ENCODE measurements at places on chromosomes 16 and 17.

- no peak for DNase-seq
Observed at GRCh38 chr17:5621729-5622128, 37.4 kb upstream of the NLRP1 start.

DNA sequence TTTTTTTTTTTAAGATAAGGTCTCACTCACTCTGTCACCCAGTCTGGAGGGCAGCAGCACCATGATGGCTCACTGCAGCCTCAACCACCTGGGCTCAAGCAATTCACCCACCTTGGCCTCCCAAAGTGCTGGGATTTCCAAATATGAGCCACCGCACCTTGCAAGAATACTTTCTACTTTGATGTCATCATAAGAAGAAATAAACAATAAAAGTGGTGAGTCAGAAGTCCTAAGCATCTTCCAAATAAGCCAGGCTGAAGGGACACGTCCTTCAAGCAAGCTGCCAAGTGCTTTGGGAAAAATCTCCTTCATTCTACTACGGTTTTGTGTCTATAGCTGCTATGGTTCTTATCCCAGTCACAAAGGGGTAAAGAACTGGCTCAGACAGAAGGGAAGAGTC, 20.3 kb downstream of the HASPIN start:
- no peak for DNase-seq

GRCh38 chr17:9436630-9437029, 139.0 kb downstream of the STX8 start:
- DNase-seq = no peak

DNA sequence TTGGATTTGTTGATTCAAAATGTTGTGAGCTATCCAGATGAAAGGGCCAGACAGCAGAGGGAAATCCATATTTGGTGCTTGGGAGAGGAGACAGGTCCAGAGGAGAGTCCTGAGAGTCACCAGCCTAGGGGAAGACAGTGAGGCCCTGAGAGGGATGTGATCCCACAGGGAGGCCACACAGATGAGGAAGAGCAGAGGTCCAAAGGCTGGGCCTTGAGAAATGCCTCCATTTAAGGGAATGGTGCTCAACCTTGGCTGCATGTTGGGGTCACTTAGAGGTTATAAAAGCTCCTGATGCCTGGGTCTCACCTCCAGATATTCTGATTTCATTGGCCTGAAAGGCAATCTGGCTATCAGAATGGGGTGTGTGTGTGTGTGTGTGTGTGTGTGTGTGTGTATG, 194.9 kb downstream of the UTP18 start:
- DNase-seq = no peak

DNA sequence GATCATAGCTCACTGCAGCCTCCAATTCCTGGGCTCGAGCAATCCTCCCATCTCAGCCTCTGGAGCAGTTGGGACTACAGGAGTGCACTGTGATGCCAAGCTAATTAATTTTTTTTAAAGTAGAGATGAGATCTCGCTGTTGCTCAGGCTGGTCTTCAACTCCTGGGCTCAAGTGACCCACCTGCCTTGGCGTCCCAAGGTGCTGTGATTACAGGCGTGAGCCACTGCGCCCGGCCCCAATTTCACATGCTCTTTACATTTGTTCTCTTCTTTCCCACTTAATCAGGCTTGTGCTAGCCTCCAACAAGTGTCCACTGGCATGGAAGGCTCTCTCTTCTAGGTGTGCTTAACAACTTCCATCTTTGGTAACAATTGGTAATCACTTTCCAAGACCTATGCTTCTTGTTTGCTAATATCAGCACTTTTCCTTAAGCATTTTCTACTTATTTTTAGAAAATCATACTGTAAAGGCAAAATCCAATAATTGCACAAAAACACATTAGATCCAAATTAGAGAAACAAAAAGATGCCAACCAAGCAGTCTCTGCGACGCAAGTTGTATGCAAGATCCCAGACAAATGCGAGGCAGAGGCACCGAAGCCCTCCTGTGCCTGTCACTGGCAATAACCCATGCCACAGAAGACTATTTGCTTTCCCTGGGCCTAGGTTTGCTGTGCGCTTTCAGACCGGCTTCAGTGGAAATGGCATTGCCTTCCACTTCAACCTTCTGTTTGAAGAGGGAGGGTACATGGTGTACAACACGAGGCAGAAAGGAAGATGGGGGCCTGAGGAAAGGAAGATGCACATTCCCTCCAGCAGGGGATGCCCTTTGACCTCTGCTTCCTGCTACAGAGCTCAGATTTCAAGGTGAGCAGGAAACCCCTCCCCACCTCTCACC, 52.6 kb downstream of the NOS2 start:
- DNase-seq = no peak

DNA sequence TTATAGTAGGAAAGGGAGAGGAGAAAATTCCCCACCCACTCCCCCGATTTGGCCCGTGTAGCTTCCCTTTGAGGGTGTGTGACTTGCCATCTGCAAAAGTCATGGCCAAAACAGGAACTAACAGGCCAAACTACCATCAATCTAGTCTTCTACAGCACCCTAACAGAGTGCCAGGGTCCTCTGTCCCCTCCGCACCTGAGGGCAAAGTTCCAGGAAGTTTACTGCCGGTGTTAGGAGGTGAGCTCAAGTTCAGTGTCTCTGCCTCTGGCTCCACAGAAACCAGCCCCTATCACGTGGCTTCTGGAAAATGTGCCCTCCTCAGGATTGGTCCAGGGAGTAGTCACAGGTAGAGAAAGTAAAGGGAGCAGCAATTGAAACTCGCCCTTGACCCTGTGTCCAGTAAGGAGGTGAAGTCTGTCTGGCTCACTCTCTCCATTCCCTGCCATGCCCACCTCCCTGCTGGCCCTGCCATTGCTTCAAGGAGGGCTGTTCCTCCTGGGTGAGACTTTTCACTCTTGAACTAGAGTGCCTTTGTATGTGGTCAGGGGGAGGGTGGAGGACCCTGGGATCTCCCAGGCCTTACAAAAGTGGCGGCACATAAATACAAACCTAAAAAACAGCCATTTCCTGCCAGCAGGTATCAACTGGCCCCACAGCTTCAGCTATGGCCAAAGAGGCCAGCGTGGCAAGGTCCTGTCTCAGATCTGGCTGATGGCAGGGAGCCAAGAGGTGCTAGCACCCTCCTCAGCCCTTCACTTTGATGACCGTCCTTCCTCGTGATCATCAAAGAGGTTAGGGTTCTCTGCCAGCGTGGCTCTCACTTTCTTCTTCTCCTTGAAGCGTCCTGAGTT, 5.3 kb downstream of the PRR15L start:
- DNase-seq = no peak

GRCh38 chr16:22813948-22814710, at the start of gene HS3ST2:
HS3ST2 (plus strand) TSS chr16:22814162; CDS start chr16:22814611, 449 bp downstream.
- DNase-seq = no peak
